Caki2 (cell line): ENCODE measurements at places on chromosomes 2 and 18. TPM values are rescaled to one million over a fixed set of nuclear protein-coding genes. Genes with fewer than 3 reads are reported as not detected.
A peak's percentile ranks its signal among the peaks of the same experiment; 100 is the strongest.

GRCh38 chr18:1383465-1383864, 478.8 kb downstream of the ADCYAP1 start:
- no peak for DNase-seq

Gene TMEM178A
- total RNA-seq = 0.24 TPM in 1 of 2 replicates, not detected in the other

GRCh38 chr2:112712903-112713584, 7.8 kb upstream of the NT5DC4 start:
- no peak for DNase-seq

DNA sequence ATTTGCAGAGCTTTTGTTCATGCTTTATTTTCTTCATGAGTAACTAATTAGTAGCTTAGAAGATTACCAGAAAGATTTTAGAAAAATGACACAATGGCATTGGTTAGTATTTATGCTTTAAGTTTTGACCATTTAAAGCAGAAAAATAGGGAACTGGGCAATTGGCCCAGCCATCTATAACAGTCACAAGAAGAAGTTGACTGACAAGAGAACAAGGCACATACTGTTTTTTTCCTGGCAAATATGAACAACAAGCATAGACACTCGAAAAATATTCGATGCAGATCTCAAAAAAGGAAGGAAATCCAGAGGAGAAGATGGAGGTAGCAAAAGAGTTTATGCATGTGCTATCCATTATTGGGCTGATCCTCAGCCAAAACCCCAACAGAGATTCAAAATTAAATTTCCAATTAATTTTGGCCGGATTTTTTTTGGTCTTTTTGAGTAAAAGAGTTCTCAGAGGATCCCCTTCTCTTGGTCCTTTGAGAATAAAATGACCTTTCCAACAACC, 200.8 kb upstream of the SLC35G4 start:
- no peak for DNase-seq

- peak; percentile 17 for DNase-seq
Observed at GRCh38 chr2:25790074-25790790, 88.1 kb downstream of the ASXL2 start.
